D341Med (cell line): ENCODE measurements at places on chromosomes 7 and 10.
A peak's percentile ranks its signal among the peaks of the same experiment; 100 is the strongest.

GRCh38 chr10:118911363-118911762, 118.2 kb upstream of the NANOS1 start:
- DNase-seq, result no peak

- DNase-seq, result no peak
These were observed 109.4 kb upstream of the ZNF92 start for GRCh38 chr7:65264258-65264657.

- DNase-seq, result no peak
These were observed 112.7 kb downstream of the GFRA1 start for GRCh38 chr10:116160271-116160670.

DNA sequence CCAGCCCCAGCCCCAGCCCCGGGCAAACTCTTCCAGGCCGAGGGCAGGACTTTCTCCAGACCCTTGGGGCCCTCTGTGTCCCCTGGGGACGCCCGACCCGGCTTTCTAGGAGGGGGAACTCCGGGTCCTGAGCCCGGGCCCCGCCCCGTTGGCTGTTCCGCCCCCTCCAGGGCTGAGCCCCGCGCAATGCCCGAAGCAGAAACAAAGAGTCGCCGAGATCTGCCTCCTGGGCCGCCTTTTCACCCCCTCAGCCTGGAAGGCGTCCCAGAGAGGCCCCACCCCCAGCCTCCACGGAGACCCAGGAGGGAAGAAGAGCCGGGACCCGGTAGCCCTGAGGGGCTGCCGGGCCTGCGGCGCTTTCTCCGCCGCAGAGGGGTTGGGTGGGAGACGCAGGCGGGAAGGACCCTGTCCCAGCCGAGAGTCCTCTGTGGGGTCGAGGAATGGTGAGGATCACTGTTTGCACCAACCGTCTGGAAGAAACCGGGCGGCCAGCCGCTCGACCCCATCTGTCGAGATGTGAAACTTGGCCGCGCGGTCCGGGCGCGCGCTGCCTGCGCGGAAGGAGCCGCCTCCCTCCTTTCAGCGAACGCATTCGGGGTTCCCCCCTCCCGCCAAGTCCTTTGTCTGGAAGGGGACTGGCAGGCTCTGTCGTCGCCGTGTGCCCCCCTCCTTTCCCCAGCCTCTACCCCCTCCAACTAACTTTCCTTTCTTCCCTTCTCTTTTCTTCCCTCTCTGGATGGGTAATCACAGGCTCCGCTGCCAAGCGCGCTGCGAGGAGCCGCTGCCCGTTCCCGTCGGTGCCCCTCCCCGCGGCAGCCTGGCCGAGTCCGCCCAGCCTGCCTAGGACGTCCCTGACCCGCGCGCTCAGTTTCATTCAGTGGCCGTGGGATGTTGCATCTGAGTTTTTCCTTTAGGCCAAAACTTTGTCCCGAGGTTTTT, 10.2 kb downstream of the EN2 start:
- no peak for DNase-seq

- DNase-seq, result peak; percentile 68
These were observed 555 bp downstream of the PHF14 start for GRCh38 chr7:10973942-10974911.

GRCh38 chr10:3146289-3146688, 26.3 kb downstream of the PITRM1 start:
- no peak for DNase-seq
